Temporal lobe (tissue), 4 donors: ENCODE measurements at places on chromosomes 6 and 20. TPM values are rescaled to one million over a fixed set of nuclear protein-coding genes. Genes with fewer than 3 reads are reported as not detected.

PKIG gene
- 23.8 TPM for total RNA-seq

TAAR6 gene
- total RNA-seq: not detected

SLC44A4 gene
- not detected for total RNA-seq

BCAS1 gene
- total RNA-seq: 3.9 TPM

TAPBP gene
- 17.5 TPM for total RNA-seq

ADGRF5 gene
- 7.9 TPM for total RNA-seq

RAET1L gene
- total RNA-seq: 0.25 TPM

COL10A1 gene
- not detected for total RNA-seq

ABCC10 gene
- 15.2 TPM for total RNA-seq

AGPAT4 gene
- total RNA-seq: 47.9 TPM

NKAPL gene
- 0.98 TPM for total RNA-seq

C4B gene
- 14.5 TPM for total RNA-seq

TP53TG5 gene
- total RNA-seq: not detected

LHFPL5 gene
- 0.98 TPM for total RNA-seq

C20orf141 gene
- not detected for total RNA-seq

SLC24A3 gene
- total RNA-seq: 21.4 TPM

EPB41L2 gene
- 50.6 TPM for total RNA-seq

EYS gene
- total RNA-seq: 2.0 TPM

MDFI gene
- total RNA-seq: 8.4 TPM

ARFGEF3 gene
- 45.2 TPM for total RNA-seq

TRIM15 gene
- total RNA-seq: not detected

CUTA gene
- 64.9 TPM for total RNA-seq

PRELID3B gene
- total RNA-seq: 33.7 TPM

PPP1R14C gene
- 48.7 TPM for total RNA-seq

NNAT gene
- total RNA-seq: 345 TPM
